ENCODE measurements at places on chromosomes 3 and 15.

GRCh38 chr3:65406470-65406869 is 632.2 kb downstream of the MAGI1 start:
- DNase-seq = peak; percentile 60

DNA sequence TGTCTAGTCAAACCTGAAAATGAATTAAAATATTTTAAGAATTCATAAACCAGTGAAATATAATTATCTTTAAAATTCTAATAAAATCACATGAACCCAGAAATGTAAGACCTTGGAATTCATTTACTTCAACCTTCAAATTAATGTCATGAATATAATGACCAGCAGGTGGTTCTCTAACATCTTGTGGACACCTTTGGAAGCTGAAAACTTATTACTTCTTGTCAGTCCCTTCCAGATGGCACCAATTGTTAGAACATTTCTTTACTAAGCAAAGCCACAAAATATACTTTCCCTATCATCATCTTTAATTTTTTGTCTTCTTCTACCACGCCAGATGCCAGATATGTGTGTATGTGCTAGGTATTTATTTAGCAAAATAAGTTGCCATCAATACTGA is 240.0 kb downstream of the MBNL1 start:
- DNase-seq = peak; percentile 46

DNA sequence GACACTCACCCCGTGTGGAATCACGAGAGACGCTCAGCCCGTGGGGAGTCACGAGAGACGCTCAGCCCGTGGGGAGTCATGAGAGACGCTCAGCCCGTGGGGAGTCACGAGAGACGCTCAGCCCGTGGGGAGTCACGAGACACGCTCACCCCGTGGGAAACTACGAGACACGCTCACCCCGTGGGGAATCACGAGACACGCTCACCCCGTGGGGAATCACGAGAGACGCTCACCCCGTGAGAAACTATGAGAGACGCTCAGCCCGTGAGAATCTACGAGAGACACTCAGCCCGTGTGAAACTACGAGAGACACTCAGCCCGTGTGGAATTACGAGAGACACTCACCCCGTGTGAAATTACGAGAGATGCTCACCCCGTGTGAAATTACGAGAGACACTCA is 49.8 kb downstream of the ADAMTS17 start:
- DNase-seq = no peak

GRCh38 chr15:31776039-31776438 is 254.3 kb upstream of the CHRNA7 start:
- DNase-seq = no peak

DNA sequence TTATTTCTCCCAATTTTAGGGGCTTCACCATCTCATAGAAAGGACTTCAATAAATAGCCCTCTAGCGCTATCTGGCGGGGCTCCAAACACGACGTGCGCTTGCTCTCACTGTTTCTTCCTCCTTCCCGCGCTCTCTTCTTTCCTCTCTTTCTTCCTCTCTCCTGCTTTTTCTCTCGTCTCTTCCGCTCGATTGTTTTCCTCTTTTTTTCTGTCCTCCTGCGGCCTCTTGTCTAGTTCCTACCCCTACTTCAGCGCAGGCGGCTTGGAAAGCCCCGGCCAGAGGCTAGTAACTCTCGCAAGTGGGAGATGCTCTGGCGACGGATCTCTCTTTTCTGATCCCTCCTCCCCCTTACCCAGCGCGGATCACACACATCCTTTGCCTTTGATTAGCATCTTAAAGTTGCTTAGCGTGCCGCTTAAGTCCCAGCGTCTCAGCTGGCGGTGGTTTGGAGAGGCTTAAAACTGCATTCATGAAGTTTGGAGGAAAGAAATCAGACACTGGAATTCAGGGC is 6.2 kb upstream of the MEIS2 start:
- peak; percentile 79 for DNase-seq

GRCh38 chr15:70526974-70527325 is 236.4 kb downstream of the UACA start:
- DNase-seq = no peak

DNA sequence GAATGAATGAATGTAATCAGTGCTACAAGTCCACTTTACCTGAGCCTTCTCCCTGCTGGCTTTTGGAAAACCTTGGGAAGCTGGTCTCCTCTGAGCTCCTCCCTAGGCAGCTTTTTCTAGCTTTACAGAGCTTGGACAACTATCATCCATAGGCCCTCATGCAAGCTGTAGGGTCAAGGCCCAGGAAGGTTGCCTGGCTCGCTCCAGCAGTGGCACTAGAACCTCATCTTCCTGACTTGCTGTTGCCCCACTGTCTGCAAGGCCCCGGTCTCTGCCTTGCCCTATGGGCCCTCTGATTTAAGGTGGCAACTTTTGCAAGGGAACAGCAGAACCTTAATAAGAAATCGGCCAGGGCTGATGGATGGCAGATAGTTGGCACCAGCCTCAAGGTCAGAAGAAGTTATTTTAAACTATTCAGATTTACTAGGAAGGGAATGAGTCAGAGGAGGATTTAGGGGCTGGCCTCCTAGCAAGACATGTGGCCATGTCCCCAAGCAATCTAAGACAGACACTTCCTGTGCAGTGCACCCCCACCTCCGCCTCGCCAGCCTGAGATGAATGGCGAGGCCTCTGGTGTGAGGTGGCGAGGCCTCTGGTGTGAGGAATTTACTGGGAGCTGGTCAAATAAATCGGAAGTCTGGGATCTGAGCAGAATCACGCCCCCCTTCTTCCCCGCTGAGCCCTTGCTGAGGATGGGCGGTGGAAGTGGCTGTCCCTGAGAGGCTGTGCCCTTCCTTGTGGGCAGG is 180.8 kb downstream of the MEGF11 start:
- no peak for DNase-seq

- no peak for DNase-seq
Observed at GRCh38 chr15:40449275-40449674, 8.5 kb downstream of the BAHD1 start.

GRCh38 chr15:52284164-52284563 is 11.4 kb downstream of the MYO5C start:
- DNase-seq = peak; percentile 18

DNA sequence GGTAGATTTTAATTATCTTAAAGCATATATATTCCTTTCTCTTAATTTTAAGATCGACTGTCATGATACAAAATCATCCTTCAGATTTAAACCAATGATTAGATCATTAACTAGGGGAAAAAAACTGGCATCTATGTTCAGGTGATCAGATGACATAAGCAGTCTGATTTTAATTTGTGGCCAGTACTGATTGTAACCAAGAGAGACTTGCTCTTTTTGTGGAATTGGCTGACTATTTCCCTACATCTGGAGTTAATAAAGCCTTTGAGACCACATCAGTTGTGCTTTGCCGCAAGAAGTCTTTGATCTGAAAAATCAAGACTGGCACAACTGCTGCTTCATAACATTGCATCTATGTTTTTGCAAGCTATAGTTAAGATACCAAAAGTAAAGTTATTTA is 148.4 kb upstream of the CGNL1 start:
- no peak for DNase-seq

DNA sequence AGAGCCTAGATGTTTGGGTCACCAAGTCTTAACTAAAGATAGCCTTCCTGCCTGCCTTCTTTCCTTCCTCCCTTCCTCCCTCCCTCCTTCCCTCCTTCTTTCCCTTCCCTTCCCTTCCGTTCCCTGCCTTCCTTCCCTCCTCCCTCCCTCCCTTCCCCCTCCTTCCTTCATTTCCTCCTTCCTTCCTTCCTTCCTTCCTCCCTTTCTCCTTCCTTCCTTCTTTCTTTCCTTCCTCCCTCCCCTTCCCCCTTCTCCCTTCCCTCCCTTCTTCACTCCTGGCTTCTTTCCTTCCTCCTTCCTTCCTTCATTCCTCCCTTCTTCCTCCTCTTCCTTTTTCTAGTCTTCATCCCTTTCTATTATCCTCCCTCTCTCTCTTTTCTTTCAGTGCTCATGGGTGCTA is 2.0 kb downstream of the DNAJB8 start:
- DNase-seq = no peak
